ENCODE measurements at places on chromosomes 16 and 17.

DNA sequence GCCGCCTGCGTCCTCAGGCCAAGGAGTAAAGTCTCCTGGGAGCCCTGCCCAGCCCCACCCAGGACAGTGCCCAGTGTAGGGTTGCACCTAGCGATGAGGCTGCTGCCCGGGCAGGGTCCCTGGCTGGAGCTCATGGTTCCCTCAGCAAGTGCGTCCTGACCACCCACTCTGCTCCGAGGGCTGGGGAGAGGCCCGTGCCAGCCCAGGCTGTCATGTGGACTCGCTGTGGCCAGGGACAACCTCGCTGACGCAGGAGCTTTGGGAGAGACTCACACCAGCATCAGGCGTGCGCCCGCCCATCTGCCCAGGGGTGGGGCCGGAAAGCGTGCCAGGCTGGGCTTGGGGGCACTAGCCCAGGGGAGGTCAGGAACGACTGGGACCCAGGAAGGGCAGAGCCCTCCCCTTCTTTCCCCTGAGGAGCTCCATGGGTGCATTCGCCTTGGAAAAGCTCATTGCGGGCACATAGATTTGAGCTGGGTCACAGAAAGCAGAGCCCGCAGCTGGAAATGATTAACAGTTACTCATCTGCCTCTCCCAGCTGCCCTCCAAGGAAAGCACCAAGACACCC lies 19.7 kb downstream of the DPEP1 start:
- no peak for DNase-seq

DNA sequence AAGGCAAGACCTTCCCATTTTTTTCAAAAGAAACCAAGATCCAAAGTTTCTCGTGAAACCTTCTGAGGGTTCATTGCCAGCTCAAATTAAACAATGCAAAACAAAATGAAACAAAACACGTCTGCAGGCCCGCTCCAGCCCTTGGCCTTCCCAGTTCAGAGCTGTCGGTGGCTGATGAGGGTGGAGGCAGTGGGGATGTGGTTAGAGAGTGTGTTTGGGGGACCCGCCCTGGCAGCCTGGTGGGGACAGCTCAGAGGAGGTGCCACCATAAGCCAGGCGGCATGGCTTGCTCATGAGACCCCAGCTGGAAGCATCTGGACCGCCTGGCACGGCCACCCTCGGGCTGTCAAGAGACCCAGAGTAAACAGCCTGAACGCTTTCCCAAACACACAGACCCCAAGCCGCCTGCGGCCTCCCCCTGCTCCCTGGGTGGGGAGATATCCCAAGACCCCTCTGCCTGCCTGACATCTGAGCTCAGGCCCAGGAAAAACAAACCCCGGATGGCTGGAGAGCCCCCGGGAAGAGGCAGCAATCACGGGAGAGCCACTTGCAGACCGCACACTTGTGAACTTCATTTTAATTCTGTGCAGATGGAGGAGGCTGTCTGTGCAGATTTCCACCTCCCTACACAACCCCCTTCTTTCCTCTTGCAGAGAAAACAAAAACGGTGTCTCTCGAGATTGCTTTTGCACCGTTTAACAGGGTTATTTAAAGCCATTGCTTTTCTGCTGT lies 35.4 kb upstream of the LITAF start:
- DNase-seq = no peak

DNA sequence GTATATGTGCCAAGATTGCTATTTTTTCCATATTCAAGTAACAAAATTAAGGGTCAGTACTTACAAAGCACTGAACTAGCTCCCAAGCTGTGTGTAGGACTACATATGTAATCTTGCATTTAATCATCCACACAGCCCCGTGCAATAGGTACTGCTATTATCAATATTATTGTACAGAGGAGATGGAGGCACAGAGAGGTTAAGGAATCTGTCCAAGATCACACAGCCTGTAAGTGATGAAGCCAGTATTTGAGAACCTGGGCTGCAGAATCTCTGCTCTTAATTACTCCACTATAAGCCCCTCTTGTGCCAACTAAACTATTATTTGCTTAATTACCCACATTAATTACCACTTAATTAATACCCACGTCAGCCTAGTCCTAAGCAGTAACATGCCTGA lies 134.1 kb downstream of the KATNIP start:
- DNase-seq = no peak

DNA sequence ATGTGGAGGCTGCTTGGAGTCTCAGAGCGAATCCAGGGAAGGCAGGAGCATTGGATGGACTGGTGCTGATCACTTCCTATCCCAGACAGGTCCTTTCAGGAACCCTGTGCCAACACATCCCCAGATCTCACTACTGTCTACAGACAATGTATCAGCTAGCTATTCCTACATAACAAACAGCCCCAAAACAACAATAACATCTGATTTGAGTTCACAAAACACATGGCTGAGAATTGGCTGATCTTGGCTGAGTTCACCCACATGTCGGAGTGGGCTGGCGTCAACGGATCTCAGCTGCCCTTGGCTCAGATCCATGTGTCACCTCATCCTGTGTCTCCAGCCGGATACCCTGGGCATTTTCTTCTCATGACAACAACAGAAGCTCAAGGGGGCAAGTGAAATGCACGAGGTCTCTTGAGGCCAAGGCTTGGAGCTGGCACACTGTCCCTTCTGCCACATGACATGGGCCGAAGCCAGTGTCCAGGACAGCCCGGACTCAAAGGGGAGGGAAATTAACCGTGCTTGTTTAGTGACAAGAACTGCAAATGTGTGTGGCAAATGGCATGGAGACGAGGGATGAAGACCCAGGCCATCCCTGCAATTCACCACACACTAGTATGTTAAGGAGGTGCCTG lies 18.7 kb downstream of the SNX20 start:
- DNase-seq = no peak

GRCh38 chr17:61393904-61394629 lies 5.6 kb upstream of the TBX2 start:
- no peak for DNase-seq

DNA sequence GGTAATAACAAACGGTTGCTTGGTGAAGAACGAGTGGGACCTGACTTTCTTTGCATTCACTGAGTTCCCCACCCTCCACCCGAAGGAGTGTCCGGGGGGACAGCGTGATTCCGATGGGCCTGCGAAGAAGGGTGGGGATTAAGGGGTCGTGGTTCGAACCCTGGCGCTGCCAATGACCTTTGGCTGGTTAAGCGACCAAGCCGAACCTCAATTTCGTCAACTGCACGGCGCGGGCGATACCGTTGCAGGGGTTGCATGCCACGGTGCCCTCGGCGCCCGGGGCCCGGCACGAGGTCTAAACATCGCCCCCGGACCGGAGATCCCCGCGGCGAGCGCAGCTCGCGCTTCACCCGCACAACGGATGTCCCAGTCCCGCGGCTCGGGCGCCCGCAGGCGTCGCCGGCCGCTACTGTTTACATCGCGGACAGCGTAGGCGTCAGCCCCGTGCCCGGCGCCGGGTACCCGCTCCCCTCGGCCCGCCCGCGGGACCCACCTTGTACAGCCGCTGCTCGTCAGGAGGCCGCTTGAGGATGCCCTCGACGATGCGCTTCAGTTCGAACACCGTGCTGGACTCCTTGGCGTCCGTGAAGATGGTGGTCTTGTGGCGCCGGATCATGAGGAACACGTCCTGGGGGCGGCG lies 460 bp downstream of the ELOB start:
- DNase-seq = peak; percentile 15

DNA sequence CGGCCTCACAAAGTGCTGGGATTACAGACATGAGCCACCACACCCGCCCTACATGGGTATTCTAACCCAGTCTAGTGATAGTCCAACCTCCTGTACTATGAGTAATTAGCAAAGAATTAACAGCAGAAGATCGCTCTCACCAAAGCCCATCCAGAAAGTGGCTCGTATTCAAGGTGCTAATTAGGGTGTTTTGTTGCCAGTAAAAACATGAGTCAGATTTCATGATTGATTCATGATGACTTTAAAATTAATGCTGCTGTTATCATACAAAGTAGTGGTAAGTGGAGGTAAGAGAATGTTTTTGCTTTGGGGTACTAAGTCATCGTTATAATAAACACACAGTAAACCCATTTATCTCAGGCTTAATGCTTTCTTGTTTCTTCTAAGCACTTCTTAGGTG lies 428.8 kb downstream of the WWOX start:
- no peak for DNase-seq

- DNase-seq = no peak
Measured at GRCh38 chr16:17374668-17375255, 96.0 kb downstream of the XYLT1 start.

GRCh38 chr17:39576187-39576586 lies 31.5 kb downstream of the NEUROD2 start:
- no peak for DNase-seq
